ENCODE measurements at places on chromosomes 12 and 14.
A peak's percentile ranks its signal among the peaks of the same experiment; 100 is the strongest.

DNA sequence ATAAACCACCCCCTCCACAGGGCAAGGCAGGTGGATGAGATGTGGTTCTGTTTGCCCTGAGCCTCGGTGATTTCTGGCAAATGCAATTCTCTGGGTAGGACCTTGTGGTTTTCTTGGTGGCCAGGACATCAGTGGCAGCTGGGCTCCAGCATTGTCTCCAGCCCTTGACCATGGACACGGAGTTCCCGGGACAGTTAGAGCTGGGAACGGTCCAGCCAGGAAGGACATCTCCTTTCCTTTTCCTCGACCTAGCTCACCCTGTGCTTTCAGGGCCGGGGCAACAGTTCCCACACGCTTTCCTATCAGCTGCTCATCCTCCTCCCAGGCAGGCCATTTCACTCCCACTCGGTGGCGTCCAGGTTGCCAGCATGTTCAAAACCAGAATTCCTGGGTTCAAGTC lies 9.2 kb downstream of the SERPINA4 start:
- DNase-seq = no peak

DNA sequence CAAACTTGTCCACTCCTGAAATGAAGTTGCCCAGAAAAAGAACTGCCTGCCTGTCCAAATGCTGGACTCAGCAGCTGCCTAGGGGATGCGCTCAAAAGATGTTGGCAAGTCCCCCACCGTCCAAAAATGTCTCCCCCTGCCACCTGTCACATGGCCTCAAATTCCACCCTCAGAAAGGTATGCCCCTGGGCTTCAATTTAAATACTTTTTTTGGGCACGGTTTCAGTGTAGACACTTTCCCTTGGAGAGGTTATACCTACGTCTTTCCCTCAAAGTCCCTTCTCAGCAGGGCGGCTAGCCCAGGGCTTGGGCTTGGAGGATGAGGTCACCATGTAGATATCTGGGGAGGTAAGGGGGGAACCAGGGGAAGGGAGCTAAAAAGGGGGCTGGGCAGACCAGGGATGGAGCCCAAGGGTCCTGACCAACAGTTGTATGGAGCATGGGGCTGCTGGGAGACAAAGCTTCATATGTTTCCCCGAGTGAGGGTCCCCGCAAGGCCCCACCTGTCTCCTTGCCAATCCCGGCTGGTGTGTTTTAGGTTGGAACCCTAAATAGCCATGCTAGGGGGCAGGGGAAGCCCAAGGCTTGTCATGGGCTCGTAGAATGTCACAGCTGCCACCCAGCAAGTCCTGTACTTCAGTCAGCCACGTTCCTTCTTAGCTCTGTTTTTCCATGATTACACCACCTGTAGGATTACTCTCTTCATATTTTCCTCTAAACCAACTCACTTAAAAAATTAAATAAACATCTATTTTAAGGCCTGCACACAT lies 131.2 kb upstream of the TBX3 start:
- DNase-seq = no peak

- DNase-seq = no peak
These were observed 29.0 kb downstream of the TESC start for GRCh38 chr12:117069926-117070900.

DNA sequence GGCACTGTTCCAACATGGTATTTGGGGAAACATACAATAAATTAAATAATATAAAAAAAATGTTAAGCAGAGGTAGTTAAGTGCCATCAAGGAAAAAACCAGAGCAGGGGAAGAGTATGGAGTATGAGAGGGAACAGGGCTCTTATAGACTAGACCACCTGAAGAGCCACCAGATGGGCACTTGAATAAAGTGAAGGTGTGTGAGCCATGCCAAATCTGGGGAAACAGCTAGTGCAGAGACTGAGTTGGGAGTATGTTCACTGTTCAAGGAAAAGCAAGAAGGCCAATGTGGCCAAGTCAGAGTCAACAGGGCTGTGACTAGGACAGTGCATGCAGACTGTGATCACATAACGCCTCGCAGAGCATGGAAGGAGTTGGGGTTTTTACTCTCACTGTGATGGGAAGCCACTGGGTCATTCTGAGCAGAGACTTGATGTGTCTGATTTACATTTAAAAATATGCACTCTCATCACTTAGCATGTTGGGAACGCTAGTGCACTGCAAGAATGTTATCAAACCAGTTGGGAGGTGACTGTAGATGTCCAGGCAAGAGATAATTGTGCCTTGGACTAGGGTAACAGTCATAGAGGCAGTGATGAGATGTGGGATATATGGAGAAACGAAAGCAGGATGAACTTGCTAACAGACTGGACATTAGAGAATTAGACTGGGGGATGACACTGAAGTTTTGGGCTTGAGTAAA lies 25.6 kb downstream of the NDUFA12 start:
- no peak for DNase-seq

DNA sequence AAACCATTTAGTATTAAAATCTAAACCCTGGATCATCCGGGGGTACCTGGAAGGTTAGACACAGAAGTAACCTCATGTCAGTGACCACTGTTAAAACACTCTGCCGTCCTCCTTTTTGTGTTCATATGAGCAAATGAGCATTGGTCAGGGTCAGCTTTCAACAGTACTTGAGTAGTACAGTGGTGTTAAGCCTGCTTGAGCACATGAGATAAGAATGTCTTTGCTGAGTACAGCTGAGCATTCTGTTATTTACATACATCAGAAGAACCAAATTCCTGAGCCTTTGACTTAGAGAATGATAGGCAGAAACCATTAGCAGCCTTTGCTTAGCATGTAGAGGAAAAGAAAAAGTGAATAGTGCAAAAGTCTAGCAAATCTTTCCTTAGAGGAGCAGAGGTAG lies 38.6 kb upstream of the LRTM2 start:
- no peak for DNase-seq

GRCh38 chr12:93176610-93177126 lies 201.1 kb upstream of the NUDT4 start:
- DNase-seq = no peak

DNA sequence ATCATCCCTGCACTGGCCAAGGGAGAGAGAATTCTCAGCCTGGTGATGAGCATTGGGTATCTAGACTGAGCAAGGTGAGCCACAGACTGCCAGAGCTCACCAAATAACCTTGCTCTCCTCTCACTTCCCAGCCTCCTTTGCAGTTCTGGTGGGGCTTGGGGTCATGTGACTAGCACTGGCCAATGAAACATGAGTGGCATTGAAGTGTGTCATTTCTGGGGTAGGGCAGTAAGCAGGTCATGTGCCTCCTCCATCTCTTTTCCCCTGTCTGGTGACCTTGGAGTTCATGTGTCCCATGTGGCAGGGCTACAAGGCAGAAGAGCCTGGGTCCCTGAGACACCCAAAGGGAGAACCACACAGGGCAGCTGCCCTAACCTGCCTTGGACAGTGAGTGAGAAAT lies 3.6 kb upstream of the KRT72 start:
- DNase-seq = no peak

DNA sequence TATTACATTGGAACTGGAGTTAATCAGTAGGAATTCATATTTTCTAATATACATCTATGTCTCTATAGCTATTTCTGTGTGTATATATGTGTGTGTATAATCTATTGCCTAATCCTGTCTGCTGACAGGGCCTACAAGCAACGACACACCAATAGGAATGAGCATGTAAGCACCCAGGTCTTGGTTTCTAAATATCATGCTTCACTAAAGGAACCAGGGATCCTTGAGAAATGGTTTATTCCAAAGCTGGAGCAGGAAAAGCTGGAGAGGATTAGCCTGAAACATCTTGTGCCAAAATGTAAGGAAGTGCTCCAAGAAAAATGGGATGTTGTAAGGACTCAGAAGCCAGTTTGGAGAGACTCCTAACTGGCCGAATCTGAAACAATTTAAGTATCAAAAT lies 29.3 kb upstream of the LGALS3 start:
- no peak for DNase-seq

DNA sequence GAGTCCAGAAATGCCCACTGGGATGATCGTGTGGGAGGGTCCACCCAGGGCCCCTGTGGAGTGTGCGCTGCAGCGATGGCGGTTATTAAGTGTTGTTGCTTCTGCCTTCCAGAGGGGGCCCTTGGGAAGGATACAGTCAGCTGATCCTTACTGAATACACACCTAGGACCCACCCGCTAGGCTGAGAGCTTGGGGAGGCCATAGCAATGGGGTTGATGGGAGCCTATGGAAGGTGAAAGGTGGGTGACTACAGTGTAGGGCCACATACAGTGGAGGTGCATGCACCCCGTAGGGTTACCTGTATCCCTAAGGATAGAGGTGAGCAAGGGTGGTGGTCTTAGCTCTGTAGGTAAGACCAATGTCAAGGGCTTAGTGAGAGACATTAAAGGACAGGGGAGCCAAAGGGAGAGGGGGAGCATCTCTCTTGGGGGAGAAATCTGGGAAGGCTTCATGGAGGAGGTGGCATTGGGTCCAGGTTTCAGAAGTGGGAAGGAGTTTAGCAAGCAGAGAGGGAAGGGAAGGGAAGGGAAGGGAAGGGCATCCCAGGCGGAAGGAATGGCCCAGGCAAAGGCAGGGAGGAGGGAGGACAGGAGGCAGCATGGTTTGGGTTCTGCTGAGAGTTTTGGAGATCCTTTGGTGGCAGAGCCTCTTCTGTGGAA lies 73.1 kb upstream of the RIN3 start:
- DNase-seq = no peak

DNA sequence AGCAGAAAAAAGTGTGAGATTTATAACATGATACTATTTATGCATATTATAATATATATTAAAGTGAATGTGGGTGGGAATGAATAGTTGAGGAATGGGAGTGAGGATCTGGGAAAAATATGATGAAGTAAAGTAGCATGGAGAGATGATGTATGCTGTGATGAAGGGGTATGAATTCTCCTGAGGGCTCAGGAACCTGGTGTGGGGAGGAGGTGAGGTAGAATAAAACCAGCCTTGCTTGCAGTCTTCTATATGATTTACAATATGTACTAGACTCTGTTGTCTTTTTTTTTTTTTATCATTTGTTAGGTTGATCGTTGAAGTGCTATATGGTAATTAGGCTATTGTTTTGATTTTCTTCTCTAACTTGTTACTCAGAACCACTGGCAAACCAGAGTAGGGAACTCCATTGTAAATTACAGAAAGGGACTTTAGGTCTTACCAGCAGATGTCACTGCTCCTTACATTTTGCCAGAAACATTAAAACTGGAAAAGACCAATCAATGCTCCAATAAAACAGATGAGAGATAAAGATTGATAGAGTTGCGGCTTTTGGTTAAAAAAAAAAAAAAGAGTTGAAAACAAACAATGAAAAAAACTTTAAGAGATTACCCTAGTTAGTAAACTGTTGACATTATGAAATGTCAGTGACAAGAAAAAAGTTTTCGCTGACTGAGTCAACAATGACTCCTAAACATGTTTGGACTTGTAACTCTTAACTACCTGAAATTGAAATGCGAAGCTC lies 39.9 kb downstream of the ATL1 start:
- no peak for DNase-seq

- peak; percentile 99 for DNase-seq
These were observed 19.7 kb upstream of the FOS start for GRCh38 chr14:75258803-75259509.

DNA sequence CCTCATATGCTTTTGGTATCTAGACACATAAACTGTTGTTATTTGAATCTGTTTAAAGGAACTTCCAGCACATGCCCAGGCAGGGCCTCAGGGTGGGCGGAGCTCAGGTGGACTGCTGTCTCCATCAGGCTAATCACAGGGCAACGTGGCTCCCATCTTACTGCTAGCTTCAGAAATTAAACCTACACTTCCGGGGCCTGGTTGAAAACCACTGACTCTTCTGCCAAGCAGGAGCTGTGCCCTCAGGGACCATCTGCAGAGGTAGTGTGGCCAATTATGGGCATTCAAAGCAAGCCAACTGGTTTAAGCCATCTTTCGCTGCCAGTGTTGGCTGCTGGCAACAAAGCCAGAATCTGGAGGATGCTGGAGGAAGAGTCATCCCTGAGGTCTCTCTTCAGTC lies 97.5 kb downstream of the TMX1 start:
- no peak for DNase-seq

GRCh38 chr14:24093207-24093900 lies 757 bp upstream of the PCK2 start:
- DNase-seq = no peak

DNA sequence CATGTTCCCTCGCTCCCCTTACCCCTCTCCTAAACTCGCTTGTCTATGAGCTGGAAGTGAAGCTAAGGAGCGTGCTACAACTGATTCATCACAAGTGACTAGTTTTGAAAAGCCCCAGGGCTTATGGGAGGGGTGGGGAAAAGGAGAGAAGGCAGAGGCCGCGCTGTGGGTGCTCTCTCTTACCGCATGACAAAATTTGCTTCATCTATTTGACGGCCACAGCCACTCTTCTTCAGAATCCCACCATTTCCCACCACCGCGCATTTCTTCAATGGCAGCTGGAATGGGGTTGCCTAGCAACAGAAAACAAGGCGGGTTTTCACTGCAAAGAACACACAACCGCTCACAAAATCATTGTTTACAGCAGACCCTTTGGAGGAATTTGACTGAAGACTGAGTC lies 79.4 kb downstream of the ST8SIA1 start:
- no peak for DNase-seq

- no peak for DNase-seq
These were observed 4.1 kb downstream of the LRIG3 start for GRCh38 chr12:58916161-58916621.

DNA sequence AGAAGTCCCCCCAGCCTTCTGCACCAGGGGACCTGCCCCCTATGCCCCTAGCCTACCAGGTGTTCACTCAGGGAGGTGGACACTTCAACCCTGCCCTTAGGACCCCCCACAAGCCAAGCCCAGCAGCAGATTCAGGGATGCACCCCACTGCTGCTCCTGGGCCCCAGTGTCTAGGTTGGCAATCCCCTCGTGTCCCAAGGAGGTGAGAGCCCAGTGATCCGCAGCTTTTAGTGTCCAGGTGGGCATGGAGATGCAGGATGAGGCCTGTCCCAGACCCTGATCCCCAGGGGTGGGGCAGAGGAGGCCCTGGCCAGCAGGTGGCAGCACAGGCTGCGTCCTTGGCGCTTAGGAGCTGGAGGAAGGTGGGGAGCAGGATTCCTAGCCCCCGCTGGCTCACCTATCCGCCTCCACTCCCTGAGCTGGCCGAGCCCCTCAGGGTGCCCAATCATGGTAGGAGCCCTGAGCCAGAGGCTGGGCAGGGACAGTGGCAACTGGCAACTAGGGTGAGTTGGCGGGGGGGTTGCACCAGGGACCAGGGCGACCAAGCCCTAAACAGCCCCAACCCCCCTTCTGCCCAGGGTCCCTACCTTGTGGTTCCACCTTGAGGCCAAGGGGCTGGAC lies 4.1 kb downstream of the CKB start:
- peak; percentile 73 for DNase-seq

DNA sequence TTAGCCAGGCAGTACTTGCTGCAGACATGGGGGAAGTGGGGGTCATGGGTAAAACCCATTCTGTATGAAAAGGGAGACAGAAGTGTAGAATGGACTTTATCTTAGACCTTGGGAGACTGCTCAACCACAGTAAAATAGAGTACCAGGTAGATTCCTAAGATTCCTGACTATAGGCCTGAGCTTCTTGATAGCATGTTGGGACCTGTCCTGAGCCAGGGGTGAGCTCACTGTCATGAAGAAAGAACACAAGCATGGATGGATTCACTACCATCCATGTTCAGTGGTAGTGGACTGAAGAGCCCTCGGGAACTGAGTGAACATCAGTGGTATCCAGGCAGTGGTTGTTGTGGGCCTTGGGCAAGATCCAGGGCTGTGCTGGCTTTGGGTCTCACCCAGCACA lies 1003.8 kb downstream of the TMTC2 start:
- no peak for DNase-seq
